Hepatocyte (in vitro differentiated cells): ENCODE measurements at places on chromosomes 2 and 18. TPM values are rescaled to one million over a fixed set of nuclear protein-coding genes. Genes with fewer than 3 reads are reported as not detected.

Gene ORC2
- 15.2 and 18.1 TPM in 2 replicates for total RNA-seq

Gene SERPINB2
- total RNA-seq: 1.6 and 1.9 TPM in 2 replicates

Gene SRD5A2
- 0.40 and 0.52 TPM in 2 replicates for total RNA-seq

Gene UNC80
- total RNA-seq: 0.03 and 0.04 TPM in 2 replicates

Gene NXPH2
- total RNA-seq: 1.2 and 6.3 TPM in 2 replicates

Gene GFPT1
- 75.4 and 80.0 TPM in 2 replicates for total RNA-seq

Gene DSC3
- 29.3 and 39.7 TPM in 2 replicates for total RNA-seq

Gene MPP4
- 0.77 TPM in 1 of 2 replicates, not detected in the other for total RNA-seq

Gene PARD3B
- total RNA-seq: 21.1 and 21.7 TPM in 2 replicates

Gene LRRFIP1
- total RNA-seq: 42.7 and 49.0 TPM in 2 replicates

Gene KATNAL2
- total RNA-seq: 2.4 and 4.4 TPM in 2 replicates

Gene CHRNG
- total RNA-seq: not detected in 2 replicates

Gene CACNB4
- 4.0 and 4.1 TPM in 2 replicates for total RNA-seq

Gene SH3BP4
- 32.0 and 35.9 TPM in 2 replicates for total RNA-seq

Gene NPAS2
- total RNA-seq: 7.7 and 8.3 TPM in 2 replicates

Gene ACMSD
- total RNA-seq: 6.5 and 8.6 TPM in 2 replicates

Gene MAP4K4
- 75.5 and 84.4 TPM in 2 replicates for total RNA-seq

Gene KANSL1L
- 27.1 and 38.6 TPM in 2 replicates for total RNA-seq

Gene ACTG2
- total RNA-seq: 20.3 and 25.6 TPM in 2 replicates

Gene METTL21A
- 34.6 and 37.4 TPM in 2 replicates for total RNA-seq

Gene TWIST2
- 19.7 and 21.1 TPM in 2 replicates for total RNA-seq

Gene C1D
- 52.1 and 55.6 TPM in 2 replicates for total RNA-seq

Gene SGPP2
- total RNA-seq: 1.8 and 2.4 TPM in 2 replicates

Gene HYCC2
- 8.0 and 9.7 TPM in 2 replicates for total RNA-seq

Gene C2orf80
- not detected in 2 replicates for total RNA-seq

Gene MREG
- 10.1 and 12.9 TPM in 2 replicates for total RNA-seq

Gene ATOH8
- 2.0 and 2.9 TPM in 2 replicates for total RNA-seq

Gene RUFY4
- total RNA-seq: 0.10 and 0.44 TPM in 2 replicates

Gene DYNAP
- total RNA-seq: not detected in 2 replicates

Gene ANKRD30BL
- not detected in 2 replicates for total RNA-seq

Gene MYL1
- not detected in 2 replicates for total RNA-seq

Gene DDX18
- 47.0 and 58.9 TPM in 2 replicates for total RNA-seq

Gene PSD4
- 22.6 and 26.5 TPM in 2 replicates for total RNA-seq

Gene SAG
- 0.47 TPM in 1 of 2 replicates, not detected in the other for total RNA-seq

Gene GCG
- 19.8 and 21.1 TPM in 2 replicates for total RNA-seq

Gene SERPINB4
- total RNA-seq: not detected in 2 replicates

Gene RNF152
- 18.3 and 21.1 TPM in 2 replicates for total RNA-seq

Gene ASXL3
- total RNA-seq: 6.9 and 8.7 TPM in 2 replicates
